Central memory CD4-positive, alpha-beta T cell (primary cell): ENCODE measurements at places on chromosomes 6 and 20.

- no peak for DNase-seq
Measured at GRCh38 chr6:4474810-4475209, 301.4 kb upstream of the CDYL start.

GRCh38 chr20:49245921-49246740, 26.9 kb downstream of the DDX27 start:
- peak; percentile 25 for DNase-seq

DNA sequence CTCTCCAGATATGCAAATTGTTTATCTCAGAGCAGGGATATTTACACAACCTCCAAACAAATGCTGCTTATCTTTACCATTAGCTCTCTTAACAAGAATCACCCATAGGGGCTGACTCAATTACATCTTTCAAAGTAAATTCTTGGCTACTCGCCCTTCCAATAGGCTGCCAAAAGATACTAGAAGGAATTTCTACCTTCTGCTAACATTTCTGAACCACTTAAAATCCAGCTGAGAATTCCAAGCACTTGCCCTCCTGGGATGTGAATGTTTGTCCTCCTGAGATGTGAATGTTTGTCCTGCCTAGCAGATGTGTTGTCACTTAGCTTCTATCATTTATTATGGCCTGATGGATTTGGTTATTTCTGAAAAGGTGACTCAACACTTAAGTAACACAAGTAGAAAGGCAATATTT, 388.0 kb downstream of the GJA1 start:
- no peak for DNase-seq

DNA sequence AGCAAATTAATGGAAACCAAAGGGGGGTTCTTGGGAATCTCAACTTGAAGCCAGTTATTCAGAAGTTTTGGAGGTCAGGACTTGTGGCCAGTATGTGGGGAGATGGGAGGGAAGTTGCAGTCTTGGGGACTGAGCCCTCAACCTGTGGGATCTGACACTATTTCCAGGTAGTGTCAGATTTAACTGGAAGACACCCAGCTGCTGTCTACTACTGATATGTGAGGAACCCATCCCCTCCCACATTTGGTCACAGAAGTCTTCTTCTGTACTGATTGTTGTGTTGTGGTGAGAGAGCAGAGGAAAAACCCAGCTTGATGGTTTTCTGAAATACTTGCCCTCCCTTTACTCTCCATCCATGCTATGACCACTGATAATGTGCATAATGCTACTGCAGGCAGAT, 134.0 kb downstream of the QRSL1 start:
- no peak for DNase-seq

DNA sequence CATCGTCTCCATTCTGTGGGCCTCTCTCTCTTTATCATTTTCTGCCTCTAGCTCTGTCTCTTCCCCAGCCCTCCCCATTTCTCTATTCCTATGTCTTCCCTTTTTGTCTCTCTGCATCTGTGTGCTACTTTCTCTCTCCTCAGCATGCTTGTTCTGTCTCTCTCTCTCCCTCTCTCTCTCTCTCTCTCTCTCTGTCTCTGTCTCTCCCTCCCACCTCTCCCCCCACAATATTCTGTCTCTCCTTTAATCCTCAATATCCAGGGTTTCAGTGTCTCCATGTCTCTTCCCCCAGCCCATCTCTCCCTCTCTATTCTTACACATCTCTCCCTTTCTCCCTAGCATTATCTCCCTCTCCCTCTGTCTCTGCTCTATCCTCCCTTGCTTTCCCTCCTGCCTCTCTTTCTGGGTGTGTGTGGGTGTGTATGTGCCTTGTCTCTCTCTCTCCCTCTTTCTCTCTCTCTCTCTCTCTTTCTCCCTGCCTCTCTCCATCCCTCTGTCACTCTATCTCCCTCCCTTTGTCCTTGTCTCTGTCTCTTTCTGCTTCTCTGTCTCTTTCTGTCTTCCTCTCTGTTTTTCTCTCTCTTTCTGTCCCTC, 76.9 kb upstream of the SIRPA start:
- DNase-seq, result no peak

- DNase-seq, result no peak
Measured at GRCh38 chr20:58033026-58033536, 195.4 kb downstream of the ANKRD60 start.

GRCh38 chr6:43763812-43764522, 6.0 kb upstream of the VEGFA start:
- no peak for DNase-seq

- no peak for DNase-seq
Measured at GRCh38 chr6:52634211-52634610, 36.7 kb upstream of the TMEM14A start.

DNA sequence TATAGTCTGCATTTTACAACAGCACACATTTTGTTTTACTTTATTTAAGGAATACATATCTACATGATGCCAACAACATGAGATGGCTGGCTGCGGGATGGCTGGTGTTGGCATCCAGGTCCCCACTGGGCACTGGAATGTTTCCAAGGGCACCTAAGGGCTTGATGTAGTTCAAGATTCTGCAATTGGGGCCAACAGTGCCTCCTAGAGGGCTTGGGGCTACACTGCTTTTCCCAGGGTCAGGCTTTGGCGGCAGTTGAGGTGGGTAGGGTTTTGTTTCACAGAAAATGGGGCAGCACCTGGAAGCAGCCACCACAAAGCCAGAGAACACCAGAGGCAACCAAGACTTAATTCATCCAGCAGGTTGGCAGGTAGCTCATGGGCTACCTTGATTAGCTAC, 202.2 kb upstream of the PRND start:
- DNase-seq, result no peak

- DNase-seq, result peak; percentile 44
Measured at GRCh38 chr6:136761227-136761922, 30.9 kb downstream of the MAP3K5 start.

- peak; percentile 34 for DNase-seq
Measured at GRCh38 chr6:110039981-110040383, 61.9 kb downstream of the GPR6 start.

GRCh38 chr6:145733207-145733606, 2.1 kb downstream of the EPM2A start:
- DNase-seq, result no peak

- no peak for DNase-seq
Measured at GRCh38 chr6:17391976-17392375, 1.4 kb upstream of the CAP2 start.

- DNase-seq, result no peak
Measured at GRCh38 chr6:82924799-82925535, 140.7 kb downstream of the UBE3D start.

- DNase-seq, result no peak
Measured at GRCh38 chr6:169236988-169237387, 16.7 kb downstream of the THBS2 start.

GRCh38 chr20:48215536-48215935, 430.3 kb upstream of the SULF2 start:
- DNase-seq, result no peak

DNA sequence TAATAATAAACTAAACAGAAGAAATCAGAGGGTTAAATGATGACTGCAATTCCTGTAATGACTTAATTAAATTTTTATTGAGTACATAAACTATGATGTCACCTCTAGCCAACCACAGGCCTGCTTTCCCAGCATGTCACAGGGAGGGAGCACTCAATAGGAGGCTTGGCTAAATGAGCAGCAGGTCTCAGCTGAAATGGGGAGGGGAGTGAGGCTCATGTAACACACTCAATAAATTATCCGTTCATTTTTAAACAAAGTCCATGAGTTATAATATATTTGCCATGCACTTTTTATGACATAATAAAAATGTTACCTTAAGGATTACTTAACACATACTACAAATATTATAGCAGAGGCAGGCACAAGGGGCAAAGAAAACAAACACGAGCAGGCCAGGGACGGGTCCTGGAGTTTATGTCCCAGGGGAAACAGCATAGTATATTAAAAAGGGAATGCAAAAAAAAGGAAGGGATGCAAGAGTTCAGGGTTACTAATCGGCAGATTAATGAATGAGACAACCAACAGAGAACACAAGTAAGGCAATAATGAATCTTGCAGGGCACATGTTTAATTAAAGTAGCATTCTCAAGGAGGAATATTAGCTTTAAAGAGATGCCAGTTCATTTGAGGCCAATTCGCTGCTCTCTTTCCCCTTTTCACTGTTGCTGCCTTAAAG, 27.1 kb upstream of the FAM83C start:
- DNase-seq, result no peak

GRCh38 chr20:10427060-10427692, 6.8 kb downstream of the MKKS start:
- peak; percentile 24 for DNase-seq

GRCh38 chr6:106866875-106867658, 107.5 kb downstream of the CD24 start:
- DNase-seq, result no peak

DNA sequence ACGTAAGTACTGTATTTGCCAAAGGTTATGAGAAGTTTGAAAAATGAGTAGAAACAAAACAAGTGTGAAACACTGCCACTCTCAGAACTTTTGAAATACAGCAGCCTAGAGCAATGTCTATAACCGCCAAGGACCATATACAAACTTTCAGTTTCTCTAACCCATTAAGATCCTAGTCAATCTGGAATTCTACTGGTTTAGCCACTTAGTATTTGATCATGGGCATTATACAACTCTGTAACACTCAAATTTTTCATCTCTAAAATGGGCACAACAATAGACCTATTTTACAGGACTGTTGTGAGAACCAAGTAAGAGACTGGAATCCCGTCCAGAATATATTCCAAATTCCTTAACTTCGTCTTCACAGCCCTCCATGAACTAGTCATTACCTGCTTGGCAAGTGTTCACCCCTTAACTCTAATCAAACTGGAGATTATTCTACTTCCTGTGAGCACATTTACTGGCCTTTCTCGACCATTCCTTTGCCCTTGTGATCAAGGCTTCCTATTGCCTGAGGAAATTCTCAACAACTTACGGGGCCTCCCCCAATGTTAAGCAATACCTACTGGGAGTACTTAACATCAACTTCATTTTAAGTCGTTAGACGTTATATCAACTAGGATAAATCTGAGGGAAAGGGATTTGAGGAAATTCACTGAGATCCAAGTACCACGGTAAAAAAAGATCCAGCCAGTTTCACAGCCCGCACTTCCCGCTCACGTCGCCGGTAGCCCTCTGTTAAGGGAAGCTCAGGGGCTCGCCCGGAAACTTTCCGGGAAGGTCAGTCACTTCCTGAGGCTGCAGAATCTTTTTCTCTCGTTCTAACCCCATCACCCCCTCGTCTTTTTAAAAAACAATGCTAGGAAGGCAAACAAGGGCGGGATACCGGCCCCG, 1.1 kb downstream of the EIF2S2 start:
- peak; percentile 9 for DNase-seq

DNA sequence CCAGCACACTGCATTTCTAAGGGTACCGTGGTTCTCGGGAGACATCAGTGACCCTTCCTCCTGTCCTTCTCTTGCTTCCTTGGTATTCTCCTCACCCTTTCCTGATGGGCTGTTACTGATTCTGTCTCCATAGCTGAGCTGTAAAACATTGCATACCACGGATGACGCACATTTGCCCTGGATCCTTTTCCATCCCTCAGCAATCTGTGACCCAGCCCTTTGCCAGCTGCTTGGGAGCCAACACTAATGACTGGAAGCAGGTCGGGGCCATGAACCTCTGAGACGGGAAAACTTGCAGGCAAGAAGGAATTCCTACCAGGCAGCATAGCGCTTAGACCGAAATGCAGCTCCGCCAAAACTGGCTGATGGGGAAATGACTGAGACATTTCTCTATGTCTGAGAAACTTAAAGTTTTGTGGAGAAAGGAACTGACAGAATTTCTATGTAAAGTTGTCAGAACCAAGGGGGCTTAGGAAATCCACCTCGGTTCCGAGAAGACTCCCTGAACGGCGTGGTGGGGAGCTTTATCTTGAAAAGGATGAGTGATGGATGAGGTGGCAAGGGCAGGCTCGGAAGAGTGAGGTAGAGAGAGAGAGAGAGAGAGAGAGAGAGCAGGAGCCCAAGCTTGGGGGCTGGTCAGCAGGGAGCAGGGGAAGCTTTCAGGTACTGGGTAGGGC, 19.2 kb downstream of the TUBB2B start:
- DNase-seq, result no peak

- DNase-seq, result no peak
Measured at GRCh38 chr6:154440422-154441043, 70.0 kb downstream of the CNKSR3 start.

DNA sequence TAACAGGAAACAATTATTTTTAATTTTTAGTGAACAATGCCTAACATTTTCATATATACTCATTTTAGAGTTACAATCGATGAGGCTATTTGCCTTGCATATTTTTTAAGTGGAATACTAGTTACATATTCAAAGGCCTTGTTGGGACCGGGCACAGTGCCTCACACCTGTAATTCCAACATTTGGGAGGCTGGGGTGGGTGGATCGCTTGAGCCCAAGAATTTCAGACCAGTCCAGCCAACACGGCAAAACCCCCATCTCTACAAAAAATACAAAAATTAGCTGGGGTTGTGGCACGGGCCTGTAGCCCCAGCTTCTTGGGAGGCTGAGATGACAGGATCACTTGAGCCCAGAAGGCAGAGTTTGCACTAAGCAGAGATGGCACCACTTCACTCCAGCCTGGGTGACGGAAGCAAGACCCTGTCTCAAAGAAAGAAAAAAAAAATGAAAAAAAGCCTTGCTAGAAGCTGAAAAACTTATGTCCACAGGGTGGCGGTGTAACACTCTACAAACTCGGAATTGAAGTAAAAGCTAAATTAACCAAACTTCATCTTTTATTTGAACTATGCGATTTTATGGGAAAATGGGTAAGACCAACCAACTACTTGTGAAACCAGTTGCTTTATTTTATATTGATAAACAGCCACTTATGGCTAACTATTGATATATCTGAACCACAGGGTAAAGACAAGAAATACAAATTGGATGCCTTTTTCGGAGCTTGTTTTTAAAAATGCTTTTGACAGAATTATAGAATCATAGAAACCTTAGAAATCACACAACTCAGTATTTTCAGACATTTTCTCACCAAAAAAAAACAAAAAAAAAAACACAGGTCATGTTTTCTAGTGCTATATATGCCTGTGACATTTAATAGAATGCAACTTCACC, 24.1 kb upstream of the ROS1 start:
- DNase-seq, result peak; percentile 54

GRCh38 chr20:37389241-37389747, 43.4 kb downstream of the SRC start:
- no peak for DNase-seq

DNA sequence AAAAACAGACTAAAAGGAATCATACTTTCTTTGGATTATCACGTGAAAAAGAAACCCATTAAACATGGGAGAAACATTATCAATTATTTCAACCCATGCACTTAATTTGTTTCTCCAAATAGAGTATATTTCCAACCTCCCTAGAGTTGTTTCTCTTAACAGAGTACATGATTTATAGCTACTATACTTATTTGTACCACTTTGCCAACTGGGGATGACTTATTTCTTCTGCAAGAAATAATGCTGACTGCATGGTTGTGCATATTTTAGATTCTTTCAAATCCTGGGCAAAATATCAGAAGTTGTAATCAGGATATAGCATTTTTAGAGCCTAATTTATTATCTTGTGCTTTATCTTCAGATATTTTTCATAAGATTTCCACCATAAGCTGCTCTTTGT, 629.1 kb upstream of the EYS start:
- no peak for DNase-seq

DNA sequence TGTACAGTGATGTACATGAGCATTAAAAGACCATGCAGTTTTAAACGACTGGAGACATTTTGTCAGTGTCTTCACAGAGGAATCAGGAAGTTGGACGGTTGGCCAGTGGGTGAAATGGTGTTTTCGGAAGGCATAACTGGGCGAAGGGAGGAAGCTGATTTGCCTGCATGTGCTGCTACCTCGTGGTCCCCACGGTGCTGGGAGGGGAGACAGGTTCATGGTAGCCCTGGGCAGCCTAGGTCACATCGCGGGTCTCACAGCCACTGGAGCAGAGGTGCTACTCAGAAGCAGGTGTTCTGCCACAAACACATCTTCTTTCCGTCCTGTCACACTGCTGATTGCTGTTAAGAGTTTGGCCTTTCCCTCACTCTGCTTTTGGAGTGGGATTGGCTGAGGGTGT, 35.2 kb downstream of the HIVEP1 start:
- no peak for DNase-seq
